HTR-8/SVneo (cell line): ENCODE measurements at places on chromosomes 3 and 15.
A peak's percentile ranks its signal among the peaks of the same experiment; 100 is the strongest.

DNA sequence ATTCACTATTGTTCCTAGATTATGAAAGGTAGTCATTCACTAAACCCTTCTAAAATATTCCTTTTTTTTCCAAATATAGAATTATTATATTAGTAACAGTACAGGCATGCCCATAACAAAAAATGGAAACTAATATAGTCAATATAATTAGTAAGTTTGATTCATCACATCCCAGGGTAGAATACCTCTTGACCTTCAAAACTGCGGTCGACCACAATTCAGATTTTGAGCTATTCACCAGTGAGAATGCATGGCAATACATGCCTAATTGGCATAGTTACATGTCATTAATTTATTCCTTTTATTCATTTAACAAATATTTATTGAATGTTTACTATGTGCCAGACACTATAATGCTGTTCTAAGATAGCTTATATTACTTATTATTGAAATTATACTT lies 98.0 kb downstream of the CHL1 start:
- DNase-seq: no peak

- no peak for DNase-seq
Observed at GRCh38 chr3:65758876-65759598, 279.7 kb downstream of the MAGI1 start.

GRCh38 chr3:9899289-9899791 lies 3.3 kb upstream of the IL17RE start:
- no peak for DNase-seq

DNA sequence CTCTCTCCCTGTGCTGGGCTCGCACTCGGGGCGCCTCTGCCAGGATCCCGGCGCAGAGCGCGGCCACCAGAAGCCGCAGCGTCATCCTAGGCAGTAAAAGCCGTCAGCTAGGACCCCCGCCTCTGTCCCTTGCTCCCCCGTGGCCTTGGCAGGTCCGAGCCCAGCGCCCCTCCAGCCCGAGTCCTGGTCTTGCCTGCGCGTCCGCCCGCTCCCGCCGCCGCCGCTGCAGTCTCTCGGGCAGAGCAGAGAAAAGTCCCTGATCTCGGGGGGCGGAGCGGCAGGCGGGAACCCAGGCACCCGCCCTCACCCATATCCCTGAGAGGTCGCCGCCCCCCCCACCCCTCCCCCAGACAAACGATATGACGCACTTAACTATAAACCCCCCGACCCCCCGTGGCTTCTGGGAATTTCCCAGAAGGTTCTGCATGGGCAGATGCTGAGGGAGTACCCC lies at the start of gene COL7A1:
Gene COL7A1, minus strand, starts transcription at position 255 of the 451 bp plus-strand sequence. Its CDS starts 170 bp downstream, at position 85.
- no peak for DNase-seq

DNA sequence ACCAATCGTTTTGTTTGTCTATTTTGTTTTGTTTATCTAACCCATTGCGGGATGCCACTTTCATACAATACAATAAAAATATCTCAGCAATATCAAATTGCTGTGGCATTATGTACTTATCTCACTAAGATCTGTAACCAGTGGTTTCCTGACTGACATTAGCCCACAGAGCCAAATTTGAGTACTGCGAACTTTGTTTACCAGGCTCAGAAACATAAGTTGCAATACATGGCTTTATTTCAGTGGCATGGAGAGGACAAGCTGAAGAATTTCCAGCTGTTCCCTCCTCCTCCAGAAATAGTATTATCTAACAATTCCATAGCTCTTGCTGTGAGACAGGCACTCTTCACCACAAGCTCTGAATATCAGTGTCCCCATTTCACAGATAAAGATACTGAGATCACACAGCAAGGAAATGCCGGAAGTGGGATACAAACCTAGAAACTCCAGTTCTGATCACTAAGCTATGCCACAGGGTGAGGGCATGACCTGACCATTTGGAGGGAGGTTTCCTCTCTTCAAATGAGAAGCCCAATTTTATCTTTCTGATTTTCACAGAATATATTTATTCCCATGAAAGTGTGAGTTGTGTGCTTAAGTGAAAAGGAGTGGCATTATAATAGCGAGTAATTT lies 469.9 kb upstream of the CBLB start:
- no peak for DNase-seq

DNA sequence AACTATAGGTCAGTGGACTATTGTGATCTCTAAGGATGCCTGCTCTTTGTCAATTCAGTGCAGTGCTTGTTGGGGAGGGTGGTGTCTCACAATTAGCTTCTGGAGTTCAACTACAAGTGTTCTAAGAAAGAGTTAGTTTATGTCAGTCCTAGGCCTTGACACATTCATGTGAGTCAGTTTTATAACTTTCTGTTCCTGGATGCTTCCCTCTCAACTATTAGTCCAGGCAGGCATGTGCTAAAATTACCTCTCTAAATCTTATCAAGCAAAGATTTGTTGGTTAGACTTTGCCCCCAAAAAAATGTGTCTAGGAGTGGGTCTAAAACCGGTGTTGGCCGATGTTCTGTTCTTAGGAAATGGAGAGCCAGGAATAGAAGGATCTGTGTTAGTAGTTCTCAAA lies 378.3 kb downstream of the IL5RA start:
- no peak for DNase-seq

DNA sequence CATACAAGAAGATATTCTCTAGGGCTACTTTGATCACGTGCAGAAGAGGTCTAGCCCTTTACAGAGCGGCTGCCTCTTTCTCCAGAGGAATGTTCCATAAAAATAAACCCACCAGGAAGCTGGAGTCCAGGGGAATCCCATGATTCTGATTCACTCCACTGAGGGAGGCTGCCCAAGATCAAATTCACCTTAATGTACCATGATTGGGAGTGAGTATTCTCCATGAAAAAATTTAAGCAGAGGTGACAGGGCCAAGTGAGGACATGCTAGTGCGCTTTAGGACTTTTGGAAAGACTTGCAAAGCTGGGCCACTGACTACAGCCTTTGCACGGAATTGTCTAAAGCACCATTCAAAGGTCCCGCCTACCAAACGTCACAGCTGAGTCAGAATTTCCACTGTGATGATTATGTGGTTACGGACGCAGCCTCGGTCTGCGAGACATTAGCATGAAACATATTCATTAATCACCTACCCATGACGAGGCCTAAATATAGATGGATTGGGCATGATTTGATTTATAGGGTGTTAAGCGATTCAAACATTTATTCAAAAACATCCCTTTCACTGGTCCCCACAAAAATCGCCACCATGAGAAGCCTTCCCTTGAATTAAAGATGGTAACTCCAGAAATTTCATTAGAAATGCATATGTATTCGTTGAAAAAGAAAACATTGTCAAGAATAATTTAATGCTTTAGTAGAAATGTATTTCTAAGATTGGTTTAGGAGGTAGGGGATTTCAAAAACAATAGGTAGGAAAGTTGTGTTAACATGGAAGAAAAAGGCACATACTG lies 152.6 kb downstream of the GREM1 start:
- DNase-seq: peak; percentile 59

- DNase-seq: no peak
Observed at GRCh38 chr3:68290333-68290732, 635.9 kb upstream of the SUCLG2 start.

- DNase-seq: peak; percentile 83
Observed at GRCh38 chr3:186614597-186615483, 2.0 kb downstream of the AHSG start.

- DNase-seq: peak; percentile 90
Observed at GRCh38 chr15:72319985-72320671, at the start of gene CELF6. TSS of gene CELF6 (minus strand) at chr15:72320157. CDS start at chr15:72319874, 283 bp downstream.

DNA sequence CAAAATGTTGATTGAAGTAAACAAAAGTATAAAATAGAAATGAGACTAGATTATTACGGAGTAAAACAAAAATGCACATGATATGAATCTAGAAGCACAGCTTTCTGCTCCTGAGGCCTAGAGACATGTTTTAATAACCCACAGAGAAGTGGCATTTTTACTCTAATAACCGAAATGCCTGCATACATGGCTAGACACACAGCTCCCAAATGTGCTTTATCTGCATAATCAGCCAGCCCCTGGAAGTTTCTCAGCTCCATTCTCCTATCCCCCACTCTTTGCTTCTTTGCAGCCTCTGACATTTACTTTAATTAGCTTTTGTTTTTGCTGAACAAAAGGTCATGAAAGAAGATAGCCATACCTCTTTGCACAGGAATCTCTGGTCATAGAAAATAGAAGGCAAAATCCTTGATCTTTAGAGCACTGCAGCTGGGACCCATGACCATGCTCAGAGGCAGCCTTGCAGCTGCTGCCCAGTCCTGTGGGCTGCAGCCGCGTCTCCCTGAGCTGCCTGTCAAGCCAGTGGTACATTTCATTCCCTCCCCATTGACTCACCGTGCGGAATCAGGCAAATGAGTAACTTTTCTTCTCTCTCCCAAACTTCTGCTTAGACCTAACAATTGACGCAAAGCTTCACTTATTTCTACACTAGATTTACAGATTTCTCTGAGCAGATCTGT lies at the start of gene VEPH1:
Gene VEPH1, minus strand, starts transcription at position 501 of the 680 bp plus-strand sequence. CDS start 8,067 bp downstream, outside the sequence.
- DNase-seq: no peak

- DNase-seq: no peak
Observed at GRCh38 chr3:169215461-169216352, 447.8 kb downstream of the MECOM start.

- no peak for DNase-seq
Observed at GRCh38 chr3:124635169-124635539, 95.1 kb upstream of the UMPS start.

- peak; percentile 80 for DNase-seq
Observed at GRCh38 chr15:60397772-60398445, at the start of gene ANXA2. TSS of gene ANXA2 (minus strand) at chr15:60397986. CDS start at chr15:60386075, 11,911 bp downstream.

GRCh38 chr3:132161608-132162007 lies 126.8 kb upstream of the CPNE4 start:
- no peak for DNase-seq

DNA sequence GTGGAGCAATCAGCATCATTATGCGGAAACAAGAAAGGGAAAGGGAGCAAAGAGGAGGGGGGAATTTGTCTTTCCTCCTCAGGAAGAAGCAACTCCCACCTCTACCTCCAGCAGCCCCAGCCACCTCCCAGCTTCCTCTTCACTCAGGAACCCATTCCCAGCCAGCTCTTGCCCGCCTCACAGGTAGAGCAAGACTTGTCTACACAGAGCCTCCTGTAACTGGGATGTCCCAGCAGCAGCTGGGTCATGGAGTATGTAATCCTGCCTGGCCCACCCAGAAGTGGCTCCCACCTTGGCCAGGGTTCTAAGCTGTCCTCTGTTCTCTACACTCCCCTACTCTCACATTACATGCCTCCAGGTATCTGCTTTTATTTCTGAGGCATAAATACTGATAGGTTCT lies 14.0 kb downstream of the IGDCC3 start:
- no peak for DNase-seq

- no peak for DNase-seq
Observed at GRCh38 chr15:43093026-43093425, 12.8 kb downstream of the UBR1 start.

GRCh38 chr3:64057231-64057630 lies 33.9 kb upstream of the PSMD6 start:
- no peak for DNase-seq

- DNase-seq: no peak
Observed at GRCh38 chr3:291028-291427, 94.5 kb downstream of the CHL1 start.

DNA sequence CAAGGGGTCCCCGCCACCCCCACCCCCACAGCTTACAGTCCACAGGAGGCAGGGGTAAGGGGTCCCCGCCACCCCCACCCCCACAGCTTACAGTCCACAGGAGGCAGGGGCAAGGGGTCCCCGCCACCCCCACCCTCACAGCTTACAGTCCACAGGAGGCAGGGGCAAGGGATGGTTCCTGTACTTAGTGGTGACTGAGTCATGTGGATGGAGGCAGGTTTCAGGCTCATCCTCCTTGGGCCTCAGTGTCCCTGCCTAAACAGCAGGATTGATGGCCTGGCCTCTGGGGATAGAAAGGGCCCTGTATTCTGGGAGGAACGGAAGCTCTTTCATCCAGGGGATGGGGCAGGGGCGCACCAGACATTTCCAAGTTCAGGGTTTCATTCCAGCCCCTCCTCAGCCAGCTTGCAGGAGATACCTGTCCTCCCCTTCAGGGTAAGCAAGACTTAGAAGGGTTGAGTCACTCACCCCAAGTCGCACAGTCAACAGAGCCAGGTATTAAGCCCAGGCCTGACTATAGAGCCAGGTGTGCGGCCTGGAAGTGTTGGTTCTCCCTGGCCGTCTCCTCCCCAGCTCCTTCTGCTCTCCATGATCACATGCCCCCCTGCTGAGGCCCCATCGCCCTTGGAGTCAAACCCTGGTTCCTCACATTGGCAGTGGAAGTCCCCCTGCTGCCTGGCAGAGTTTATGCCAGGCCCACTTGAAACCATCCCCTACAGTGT lies 12.5 kb downstream of the CSK start:
- no peak for DNase-seq

DNA sequence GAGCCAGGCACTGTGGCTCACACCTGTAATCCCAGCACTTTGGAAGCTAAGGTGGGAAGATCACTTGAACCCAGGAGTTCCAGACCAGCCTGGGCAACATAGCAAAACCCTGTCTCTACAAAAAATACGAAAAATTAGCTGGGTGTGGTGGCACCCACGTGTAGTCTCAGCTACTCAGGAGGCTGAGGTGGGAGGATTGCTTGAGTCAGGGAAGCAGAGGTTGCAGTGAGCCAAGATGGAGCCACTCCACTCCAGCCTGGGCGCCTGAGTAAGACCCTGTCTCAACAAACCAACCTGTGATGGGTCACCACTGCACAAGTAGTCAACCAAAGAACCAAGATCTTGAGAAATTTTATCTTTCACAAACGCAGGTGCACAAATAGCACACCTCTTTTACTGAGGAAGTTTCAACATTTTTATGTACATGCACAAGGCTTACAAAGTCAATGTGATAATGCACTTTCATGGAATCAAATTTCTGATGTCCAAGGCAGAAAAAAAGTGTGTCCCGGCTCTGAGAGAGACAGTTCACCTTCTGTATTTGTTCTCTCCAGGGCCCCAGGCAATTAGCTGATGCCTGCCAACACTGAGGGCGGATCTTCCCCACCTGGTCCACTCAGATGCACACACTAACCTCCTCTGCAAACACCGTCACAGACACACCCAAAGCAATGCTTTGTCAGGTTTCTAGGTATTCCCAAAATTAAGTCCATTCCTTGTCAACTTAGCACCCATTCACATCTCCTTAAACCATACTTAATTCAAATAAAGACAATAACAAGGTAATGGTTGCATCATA lies 12.4 kb downstream of the ACAA1 start:
- no peak for DNase-seq

DNA sequence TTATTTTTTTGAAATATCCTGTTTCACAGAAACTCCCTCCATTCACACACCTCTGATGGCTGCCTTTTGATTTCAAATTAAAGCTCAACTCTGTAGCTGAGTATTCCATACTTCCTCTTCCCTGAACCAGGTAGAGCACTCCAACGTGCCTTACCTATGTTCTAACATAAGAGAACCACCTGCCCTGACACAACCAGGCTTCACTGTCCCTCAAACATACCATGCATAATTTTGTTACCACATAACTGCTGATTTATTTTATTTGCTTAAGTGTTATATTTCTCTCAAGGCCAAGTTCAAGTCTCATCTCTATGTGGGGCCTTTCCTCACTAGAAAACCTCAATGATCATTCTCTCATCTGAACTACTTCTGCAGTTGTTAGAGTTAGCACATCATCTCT lies 209.7 kb downstream of the P3H2 start:
- no peak for DNase-seq

- DNase-seq: no peak
Observed at GRCh38 chr3:107062787-107063186, 314.5 kb upstream of the CCDC54 start.

- no peak for DNase-seq
Observed at GRCh38 chr15:67512140-67512539, 8.8 kb upstream of the C15orf61 start.

- DNase-seq: no peak
Observed at GRCh38 chr15:66848686-66849392, 146.8 kb downstream of the SMAD6 start.
